ENCODE measurements at places on chromosomes 7 and 10.

GRCh38 chr7:15856311-15856710 is 169.8 kb upstream of the MEOX2 start:
- no peak for DNase-seq

- no peak for DNase-seq
Observed at GRCh38 chr10:120719333-120719732, 131.8 kb upstream of the WDR11 start.

- DNase-seq, result no peak
Observed at GRCh38 chr7:29538389-29538788, 25.2 kb upstream of the PRR15 start.

DNA sequence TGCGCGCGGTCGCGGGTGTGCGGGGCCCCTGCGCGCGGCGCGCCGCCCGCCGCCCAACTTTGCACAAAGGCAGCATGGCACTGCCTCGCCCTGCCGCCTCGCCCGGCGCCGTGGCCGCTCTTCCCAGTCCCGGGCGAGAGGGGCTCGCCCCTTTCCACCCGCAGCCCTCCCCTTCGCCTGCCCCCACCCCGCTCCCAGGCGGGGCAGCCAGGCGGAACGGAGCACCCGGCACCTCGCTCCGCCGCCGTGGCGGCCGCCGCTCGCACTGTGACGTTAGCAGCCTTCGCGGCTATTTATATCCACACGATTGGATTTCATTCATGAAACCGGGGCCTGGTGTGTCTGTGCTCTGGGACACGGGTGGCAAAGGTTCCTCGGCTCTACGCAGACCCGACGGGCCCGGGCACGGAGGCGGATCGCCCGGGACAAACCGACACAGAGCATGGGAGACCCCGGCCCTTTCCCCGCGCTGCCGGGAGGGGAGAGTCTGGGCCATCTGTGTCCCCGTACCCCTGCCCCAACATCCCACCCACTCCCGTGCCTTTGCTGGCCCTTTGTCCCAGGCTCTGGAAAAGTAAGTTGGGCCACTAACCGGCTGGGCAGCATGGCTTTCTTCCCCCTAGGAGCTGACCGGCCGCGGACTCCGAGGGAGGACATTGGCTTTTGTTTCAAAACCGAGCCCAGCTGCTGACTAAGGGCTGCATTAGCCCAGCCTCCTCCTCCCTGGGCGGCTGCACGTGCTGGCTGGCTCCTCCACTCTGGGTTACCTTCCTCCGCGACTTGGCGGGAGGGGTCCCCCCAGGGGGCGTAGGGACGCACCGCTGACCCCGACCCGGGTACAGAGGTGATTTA is at the start of gene RHOBTB1:
RHOBTB1 (minus strand) TSS at position 128 of the 852 bp plus-strand sequence. CDS start 32,643 bp downstream, outside the sequence.
- DNase-seq, result no peak

DNA sequence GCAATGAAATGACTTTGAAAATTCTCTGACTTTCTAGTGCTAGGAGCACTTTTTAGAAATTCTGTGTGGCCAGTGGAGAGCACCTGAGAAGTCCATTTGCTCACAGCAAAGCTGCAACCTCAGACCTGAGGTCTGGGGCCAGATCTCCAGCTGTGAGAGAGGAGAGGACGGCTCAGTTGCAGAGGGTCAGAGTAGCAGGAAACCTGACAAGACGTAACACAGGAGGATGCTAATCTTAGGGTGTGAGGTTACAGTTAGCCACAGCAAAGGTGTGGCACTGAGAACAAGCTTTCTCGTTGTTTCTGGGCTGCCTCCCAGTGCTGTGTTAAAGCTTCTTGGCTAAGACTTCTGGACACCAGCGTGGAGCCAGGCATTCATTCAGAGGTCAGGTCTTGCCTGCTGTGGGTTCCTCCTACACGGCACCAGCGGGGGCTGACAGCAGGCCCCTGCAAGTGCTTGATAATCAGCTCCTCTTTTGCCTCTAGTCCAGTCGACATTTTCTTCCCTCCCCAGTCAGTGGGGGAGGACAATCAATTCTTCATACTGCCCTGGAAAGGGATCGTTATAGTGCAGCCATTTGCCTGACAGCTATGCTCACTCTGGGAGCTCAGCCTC is 435.4 kb upstream of the DPP6 start:
- DNase-seq, result no peak

DNA sequence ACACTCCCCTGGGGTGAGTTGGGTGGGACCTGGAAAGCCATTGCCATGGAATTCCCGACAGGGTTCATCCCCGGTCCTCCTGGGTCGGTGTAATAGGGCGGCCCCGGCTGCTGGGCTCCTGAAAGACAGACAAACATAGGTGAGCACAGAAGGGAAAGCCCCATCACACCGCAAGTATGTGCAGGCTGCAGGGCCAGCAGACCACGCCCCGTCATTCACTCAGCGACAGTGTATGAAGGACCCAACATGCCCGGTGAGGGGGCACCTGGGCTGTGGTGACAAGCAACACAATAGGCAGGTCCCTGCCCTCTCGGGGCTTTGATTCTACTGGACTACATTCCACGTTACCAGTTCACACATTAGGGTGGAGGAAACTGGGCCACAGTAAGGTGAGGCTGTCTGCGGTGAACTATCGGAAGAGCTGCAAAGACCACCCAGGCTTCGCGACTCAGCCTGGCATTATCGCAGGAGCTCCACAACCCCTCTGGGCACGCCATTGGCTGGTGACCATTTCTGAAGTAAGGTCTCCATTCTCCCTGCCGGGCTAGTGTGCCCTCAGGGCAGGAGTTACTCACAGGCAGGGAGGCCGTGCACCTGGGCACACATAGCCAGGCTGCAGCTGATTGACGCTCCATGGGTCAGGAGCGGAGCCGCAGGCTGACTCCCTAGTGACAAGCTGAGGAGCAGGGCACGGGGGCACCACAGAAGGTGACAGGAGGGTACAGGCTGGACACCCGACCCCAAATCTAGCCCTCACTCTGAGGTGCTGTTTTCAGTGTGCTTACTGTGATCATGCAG is 99.2 kb downstream of the VOPP1 start:
- no peak for DNase-seq

DNA sequence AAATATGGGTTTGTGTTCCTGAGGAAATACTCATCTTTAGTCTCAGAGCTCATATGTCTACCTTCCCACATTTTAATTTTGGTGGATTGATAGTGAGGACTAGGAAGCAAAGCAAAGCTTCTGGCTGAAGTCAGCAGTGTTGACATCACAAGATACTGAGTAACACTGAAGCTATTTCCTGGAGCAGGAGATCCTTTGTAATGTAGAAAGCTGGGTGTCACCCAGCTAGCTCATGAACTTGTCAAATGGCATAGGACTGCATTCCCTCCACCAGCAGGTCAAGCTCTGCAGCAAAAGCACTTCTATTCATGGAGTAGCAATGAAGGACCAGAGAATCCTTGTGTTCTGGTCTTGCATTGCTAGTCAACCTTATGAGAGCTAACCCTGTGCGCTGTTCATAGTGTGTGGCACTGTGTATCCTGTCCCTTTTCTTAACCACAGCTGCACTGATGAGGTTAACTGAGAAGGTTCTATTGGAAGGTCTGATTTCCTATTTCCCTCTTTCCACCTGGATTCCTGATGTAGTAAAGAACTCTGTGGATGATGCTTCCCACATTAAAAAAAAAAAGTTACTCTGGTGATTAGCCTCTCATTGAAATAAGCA is 94.8 kb upstream of the ZNF804B start:
- no peak for DNase-seq

DNA sequence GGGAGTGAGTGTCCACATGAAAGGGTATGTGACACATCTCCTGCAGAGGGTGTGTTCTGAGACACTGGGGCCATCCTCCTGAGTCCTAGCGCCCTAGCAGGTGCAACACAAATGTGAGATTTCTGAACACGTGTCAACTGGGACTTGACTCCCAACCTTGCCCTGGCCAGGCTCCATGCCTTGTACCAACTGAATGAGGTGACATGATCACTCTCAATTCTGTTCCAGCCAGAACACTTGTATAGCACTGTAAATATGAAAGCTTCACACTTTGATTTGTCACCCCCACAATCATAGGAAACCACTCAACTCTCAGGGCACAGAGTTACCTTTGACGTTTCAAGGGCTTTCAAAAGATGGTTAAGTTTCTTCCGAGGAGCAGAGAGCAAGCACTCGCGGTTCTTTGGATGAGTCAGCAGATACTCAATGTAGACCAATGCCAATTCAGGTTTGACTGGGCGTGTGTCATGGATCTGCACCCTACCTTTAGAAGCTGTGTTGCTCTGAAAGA is 48.6 kb downstream of the NCAPG2 start:
- peak; percentile 85 for DNase-seq

DNA sequence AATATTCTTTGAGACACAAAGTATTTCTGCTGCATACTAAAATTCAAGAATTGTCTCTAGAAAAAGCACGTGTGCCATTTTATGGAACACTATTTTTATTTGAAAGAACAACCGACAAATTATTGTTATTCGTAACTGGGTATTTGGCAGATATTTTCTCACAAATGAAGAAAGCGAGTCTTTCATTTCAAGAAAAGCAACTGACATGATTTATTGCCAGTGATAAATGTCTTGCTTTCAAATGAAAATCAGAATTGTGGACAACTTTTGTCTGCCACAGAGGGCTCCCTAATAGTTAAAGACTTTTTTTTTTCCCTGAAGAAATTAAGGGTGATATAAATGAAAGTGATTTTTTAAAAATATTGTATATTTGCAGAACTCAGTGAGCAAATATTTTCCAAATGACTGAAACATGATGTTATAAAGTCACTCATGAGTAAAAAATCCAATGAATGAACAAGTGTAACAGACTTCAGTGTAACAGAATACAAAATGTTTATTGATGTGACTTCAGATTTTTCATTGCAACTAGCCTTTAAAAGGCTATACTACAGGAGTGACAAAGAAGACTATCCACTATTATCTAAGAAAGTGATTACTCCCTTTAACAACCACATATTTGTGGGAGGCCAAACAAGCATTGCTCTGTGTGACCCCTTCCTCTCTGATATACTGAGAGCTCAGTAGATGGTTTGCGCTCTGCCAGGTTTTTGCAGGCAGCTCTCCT is 49.0 kb upstream of the SEMA3E start:
- DNase-seq, result no peak

DNA sequence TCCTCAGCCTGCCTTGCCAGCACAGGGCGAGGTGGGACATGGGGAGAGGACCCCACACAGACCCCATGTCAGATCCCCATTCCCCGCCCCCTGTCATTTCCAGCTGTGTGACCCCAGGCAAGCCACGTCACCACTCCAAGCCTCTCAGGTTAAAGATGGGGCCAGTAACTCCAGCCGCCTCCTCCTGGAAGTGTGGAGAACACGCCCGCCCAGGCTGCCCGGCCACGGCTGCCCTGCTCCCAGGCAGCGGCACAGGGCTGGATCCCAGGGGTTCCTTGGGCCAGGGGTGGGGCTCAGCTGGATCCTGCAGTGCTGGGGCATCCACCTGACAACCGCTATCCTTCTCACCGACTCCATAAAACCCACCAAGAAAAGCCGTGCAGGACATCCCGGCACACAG is 86.1 kb downstream of the PDGFA start:
- no peak for DNase-seq

GRCh38 chr7:94955807-94956206 is 48.4 kb downstream of the PPP1R9A start:
- DNase-seq, result no peak

DNA sequence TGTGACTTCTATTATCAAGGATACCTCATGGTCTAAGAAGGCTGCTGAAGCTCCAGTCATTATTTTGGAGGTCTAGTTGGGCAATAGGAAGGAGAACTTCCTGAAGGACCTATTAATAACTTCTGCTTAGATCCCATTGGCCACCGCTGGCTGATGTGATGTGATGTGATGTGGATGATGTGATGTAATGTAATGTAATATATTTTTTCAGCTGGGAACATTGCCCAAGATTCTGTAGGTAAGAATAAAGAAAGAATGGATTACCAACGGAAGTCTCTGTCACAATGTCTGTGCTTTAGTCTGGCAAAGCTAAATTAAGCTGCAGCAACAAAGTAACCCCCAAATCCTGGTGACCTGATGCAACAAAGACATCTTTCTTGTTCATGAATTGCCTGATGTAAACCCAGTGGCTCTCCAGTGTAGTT is 233.7 kb downstream of the PTEN start:
- no peak for DNase-seq

DNA sequence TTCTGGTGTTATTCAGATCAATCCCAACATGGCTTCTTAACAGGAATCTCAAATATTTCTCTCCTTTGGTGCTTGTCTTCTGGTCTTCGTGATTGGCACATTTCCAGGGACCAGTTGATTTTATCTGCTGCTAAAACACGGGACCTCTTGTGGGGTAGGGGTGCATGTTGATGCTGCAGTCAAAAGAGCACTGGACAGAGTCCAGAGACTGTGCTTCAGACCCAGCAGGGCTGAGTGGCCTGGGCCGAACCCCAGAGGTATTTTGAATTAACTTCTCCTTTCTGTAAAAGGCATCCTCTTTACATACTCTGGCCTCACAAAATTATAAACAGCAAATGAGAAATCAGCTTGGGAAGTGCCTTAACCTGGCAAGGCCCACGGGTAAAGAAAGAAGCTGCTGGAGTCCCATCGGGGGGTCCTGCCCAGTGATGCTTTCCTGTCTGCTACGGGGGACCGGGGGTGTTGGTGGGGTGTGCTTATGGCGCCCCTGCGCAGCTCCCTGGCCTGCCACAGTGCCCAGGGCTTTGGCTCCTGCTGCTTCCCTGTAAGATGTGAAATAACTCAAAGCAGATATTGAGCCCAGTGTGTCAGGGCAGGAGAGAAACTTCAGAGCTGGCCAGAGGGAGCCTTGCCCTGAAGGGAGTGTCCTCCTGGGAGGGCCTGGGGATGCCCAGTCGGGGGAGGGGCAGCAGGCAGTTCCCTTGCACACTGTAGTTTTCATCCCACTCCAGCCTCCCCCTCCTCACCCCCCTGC is 230.5 kb downstream of the TCF7L2 start:
- DNase-seq, result no peak

- DNase-seq, result no peak
Observed at GRCh38 chr7:15832996-15833395, 146.5 kb upstream of the MEOX2 start.

DNA sequence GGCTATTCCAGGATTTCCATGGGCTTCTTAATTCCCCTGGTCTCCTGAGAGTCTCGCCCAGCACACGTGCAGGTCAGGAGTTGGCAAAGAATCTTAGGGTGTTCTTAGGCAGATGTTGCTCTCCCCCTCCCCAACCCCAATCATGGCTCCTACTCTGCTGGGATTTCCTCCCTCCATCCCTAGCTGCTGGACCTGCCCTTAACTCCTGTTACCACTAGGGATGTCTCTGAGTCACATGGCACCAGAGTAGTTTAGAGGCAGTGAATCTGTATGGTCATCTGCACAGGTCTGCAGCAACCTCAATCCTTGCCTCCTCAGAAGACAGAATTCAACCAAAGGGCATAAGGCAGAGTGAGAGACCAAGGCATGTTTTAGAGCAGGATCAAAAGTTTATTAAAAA is 51.8 kb upstream of the CHST3 start:
- DNase-seq, result no peak
